HS-5 (cell line): ENCODE measurements at places on chromosomes 7 and 10.

DNA sequence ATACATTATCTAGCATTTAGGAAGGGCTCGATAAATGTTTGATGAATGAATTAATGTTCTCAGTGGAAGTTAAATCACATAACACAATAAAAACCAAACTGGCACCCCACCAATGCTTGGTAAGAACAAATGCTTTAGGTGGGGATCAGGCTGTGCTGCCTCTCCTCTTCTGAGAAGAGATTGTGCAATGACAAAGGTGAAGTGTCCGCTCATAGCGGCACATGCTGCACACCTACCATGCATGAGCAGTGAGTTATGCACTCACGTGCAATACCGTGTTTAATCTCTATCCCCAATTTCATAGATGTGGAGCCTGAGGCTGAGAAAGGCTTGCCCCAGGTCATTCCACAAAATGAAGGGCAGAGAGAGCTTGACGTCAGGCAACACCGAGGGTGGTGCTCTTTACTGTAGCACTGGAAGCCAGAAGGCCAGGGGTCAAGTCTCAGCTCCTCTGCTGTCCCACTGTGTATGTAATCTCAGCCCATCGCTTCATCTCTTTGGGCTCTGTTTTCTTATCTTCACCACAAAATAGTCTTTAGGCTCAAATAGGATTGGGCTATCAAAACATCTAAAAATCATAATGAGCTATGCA is 72.9 kb upstream of the EFCAB10 start:
- no peak for DNase-seq

- no peak for DNase-seq
These were observed 55.9 kb downstream of the MYO3A start for GRCh38 chr10:25989951-25990350.

DNA sequence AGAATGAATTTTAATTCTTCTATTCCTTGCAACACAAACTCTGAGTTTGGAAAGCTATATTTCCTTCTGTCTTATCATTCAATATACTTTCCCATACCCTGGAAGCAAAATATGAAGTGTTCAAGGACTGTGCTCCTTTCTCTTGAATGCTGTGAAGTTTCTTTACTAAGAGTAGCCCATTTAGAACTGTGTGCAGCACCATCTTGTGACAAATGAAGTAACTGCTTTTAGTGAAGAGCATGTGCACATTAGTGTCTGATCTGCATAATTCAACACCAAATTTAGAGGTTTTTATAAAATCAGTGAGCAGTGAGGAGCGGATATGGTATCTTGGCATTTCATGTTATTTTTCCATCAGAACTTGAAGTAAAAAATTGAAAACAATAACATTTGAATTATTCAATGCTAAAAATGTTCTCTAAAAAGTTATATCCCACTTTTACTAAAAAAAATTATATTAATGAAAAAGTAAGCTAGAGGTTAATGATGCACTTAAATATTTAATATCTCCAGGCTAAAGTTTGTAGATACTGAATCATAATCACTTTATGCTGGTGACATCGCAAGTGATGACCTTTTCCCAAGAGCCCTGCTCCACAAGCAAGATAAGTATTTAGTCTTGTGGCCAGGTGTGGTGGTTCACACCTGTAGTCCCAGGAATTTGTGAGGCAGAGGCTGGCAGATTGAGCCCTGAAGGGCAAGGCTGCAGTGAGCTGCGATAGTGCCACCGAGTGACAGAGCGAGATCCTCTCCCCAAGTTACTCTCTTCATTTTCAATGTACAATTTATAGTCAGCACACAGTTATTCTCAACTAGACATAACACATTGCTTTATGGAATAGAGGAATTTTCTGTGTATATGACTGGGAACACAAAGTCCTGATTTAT is 108.8 kb upstream of the PCLO start:
- DNase-seq: peak; percentile 10

DNA sequence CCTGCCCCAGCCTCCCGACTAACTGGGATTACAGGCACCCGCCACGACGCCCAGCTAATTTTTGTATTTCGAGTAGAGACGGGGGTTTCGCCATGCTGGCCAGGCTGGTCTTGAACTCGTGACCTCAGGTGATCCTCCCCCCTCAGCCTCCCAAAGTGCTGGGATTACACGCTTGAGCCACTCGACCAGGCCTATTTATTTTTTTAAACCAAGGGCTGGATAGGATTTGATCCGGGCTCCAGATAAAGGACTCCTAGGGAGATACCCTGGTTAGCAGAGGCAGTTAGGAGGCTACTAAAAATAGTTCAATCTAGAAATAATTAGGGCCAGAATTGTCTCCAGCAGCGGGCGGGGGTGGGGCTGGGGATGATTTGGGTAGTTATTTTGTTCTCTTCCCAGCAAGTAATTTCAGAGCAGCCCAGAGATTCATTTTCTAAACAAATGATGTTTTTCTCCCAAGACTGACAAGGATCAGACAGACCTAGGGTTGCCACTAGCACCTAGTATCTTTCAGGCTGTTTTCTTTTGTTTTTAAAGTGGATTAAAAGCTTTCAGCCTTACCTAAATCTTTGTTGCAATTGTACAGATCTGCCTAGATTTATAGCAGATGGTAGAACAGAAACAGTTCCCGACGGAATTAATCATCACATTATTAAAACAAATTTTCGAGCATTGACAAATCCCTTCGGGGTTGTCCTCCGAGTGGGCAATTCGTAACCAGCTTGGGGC is 859 bp upstream of the SMC3 start:
- DNase-seq: no peak

DNA sequence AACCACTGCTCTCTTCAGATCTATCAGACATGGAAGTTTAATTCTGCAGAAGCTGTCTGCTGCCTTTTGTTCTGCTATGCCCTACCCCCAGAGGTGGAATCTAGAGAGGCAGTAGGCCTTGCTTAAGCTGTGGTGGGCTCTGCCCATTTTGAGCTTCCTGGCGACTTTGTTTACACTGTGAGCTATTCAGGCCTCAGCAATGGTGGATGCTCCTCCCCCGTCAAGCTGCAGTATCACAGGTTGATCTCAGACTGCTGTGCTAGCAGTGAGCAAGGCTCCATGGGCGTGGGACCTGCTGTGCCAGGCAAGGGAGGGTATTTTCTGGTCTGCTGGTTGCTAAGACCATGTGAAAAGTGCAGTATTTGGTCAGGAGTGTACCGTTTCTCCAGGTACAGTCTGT is 45.1 kb upstream of the CDK14 start:
- no peak for DNase-seq

- DNase-seq: no peak
These were observed 43.2 kb upstream of the VCL start for GRCh38 chr10:73954737-73955136.

GRCh38 chr7:138752518-138753149 is 45.2 kb upstream of the TMEM213 start:
- no peak for DNase-seq

DNA sequence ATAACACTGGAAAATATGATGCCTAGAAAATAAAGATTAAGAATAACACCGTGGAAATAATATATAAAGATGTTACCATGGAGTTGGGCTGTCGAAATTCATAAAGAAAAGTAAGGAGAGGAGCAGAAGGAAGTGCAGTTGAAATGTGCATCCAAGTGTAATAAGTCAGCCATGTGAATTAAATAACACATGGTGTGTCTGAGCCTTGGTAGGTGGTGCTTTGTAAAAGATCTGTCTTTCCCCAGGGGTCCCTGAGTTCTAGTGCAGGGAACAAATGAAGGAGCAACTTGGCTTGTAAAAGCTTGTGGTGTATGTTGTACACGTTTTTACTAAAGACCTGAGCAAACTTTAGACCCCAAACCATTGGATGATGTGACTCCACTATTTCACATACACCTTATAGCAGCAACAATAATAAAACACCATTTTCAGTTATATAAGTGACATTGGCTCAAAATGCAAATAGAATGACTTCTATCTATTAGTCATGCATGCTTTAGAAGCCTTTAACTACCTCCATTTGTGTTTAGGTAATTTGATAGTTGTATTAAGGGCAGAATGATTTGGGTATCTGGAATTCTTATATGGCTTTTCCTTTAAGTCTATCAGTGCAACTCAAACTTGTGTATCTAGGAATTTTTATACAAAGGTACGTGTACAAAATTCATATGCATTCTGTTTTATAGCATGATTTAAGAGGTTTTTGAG is 11.3 kb downstream of the STARD3NL start:
- no peak for DNase-seq

DNA sequence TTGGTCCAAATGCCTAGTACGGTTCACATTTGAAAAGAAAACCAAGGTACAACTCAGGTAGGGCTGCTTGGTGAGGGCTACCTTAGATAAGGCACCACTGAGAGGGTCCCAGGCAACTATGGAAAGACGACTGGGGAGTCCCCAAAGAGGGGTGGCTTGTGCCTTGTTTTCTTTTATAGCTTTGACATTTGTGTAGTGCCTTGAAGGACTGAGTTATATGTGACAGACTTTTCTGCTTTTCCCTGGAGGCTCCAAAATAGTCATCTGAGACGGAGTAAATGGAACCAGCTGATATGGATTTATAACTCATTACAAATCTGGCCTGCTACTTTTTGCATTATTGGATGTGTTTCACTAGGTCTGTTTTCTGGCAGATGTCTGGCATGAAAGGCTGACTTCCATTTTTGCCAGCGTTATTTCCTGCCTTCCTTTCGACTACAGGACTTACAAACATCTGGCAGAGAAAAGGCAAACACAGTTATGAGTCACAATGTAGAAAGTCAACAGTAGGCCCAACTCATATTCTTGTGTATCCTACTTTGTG is 88.2 kb upstream of the IMMP2L start:
- DNase-seq: peak; percentile 14

GRCh38 chr7:116170180-116170579 is 40.2 kb upstream of the TES start:
- DNase-seq: no peak

DNA sequence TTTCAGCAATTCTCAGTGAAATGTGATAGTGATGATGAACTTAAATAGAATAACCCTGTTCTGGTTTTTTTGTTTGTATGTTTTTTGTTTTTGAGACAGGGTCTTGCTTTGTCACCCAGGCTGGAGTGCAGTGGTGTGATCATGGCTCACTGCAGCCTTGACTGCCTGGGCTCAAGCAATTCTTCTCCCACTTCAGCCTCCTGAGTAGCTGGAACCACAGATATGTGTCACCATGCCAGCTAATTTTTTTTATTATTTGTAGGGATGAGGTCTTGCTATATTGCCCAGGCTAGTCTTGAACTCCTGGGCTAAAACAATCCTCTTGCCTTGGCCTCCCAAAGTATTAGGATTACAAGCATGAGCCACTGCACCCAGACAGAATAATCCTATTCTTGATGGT is 14.3 kb upstream of the COL17A1 start:
- no peak for DNase-seq

DNA sequence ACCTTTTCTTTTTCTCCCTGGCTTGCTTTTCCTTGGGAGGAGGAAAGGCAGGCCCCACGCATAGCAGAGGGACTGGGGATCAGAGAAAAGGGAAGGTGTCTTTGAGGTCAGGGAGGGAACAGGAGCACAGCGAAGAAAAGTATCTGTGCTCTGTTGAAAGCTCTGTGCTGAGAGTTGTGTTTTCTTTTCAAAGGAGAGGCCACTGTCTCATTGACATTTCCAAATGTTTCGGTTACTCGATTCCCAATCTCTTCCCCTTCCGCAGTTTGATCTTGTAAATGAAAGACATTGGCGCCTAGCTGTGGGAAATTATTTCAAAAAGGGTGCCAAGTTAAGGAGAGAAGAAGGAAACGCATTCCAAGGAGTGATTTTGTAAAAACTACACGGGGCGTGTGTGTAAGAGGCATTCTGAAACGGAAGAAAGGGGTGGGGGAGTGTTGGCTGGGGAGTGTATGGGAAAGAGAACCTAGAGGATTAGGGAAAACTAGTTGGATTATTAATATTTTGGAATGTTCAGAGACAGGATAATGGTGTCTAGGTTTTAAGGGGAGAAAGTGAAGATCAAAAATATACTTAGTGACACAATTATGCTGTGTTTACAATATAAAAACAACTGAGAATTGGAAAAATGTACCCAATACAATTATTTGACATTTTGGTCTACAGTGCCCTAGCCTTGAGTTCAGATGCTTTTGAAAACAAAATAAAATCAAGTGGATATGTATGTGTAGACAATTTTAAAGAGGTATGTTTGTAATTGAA is 708 bp downstream of the KLHDC10 start:
- no peak for DNase-seq

GRCh38 chr7:88628363-88629085 is 131.0 kb upstream of the ZNF804B start:
- no peak for DNase-seq

DNA sequence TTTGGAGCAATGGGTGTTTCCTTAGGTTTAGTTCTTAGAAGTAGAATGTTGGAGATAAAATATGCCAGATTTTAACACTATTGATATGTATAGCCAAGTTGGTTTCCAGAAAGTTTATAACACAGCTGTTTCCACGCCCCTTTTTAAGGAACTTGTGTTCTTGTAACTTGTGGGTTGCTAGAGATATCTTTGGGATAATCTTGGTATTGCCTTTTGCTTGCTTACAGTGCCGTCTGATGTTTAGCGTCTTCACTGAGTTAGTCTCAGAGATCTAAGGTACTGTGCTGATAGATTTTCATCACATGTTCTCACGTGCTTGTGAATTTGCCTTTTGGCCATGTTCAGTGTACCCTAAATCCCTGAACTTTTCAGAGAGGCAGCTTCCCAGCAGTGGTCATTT is 12.4 kb downstream of the TMEM248 start:
- DNase-seq: no peak

DNA sequence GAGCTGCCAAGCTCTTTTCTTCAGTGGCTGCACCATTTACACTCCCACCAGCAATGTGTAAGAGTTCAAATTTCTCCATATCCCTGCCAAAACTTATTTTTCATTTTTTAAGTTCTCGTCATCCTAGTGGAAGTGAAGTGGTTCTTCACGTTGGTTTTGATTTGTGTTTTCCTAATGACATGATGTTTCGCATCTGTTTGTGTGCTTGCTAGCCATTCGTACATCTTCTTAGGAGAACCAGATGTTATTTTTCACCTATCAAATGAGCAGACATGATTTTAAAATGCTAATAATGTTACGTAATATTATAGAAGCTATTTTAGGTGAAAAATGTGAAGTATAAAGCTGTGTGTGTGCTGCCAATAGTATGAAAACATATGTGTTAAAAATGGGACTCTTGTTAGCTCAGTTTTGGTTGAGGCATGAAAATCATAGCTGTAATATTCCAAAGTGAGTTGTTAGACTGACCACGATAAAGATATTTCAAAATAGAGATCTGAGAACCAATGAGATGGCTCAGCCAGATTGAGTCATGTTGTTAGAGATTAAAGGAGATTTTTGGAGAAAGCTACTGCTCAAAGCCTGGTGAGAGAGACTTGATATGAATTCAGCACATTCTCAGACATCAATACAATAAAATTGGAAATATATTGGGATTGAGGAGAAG is 25.9 kb upstream of the GALNT11 start:
- DNase-seq: no peak

GRCh38 chr10:11697718-11698527 is 44.3 kb upstream of the ECHDC3 start:
- no peak for DNase-seq

GRCh38 chr10:61138708-61139591 is 195.0 kb upstream of the RHOBTB1 start:
- no peak for DNase-seq

DNA sequence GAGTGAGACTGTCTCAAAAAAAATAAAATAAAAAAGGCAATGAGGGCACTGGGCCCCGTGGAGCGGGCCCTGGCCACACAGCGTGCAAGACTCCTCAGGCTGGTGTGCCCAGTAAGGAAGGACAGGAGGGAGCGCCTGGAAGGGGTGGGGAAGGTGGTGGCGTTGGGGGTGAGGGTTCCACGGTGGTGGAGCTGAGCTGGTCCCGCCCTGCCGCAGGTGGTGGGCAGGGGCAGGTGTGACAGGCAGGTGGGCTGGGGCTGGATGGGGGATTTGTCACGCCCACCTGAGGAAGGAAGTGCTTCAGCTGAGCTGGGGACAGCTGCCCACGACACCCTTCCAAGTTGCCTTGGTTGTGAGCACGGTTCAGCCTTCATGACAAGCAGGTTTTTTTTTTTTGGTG is 760 bp upstream of the PRAP1 start:
- DNase-seq: no peak
